ENCODE measurements at places on chromosomes 3 and 15.

DNA sequence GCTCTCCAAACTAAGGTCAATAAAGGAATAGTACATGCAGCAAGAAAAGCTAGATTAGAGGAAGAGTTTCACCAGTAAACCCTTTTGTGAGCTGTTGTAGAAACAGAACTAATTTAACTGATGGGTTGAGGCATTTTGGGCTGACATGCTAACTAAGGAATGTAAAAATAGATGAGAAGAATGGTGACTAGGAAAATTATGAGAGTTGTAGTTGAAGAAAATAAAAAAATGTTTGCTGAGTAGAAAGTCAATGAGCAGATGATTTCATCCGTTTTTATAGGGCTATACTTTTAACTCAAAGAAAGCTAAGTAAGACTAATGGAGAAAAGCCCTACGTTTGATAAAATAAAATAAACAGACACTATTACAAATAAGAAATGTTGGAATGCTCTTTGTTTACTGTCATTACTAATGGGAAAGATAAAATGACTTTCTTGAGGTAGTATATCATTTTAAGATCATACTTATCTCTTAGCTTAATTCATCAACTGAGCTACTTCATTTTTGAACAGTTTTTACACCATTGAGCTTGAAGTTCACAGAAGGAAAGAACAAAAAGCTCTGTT is 209.4 kb upstream of the DPH6 start:
- no peak for DNase-seq

DNA sequence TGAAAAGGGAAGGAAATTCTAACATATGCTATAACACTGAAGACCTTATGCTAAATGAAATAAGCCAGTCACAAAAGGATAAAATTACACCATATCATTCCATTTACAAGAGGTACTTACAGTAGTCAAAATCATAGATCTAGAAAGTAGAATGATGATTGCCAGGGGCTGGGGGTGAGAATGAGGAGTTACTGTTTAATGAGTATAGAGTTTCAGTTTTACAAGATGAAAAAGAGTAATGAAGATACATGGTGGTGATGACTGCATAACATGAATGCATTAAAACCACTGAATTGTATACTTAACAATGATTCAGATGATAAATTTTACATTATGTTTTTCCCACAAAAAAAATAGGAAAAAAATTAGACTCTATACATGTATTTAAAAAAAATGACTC is 152.6 kb downstream of the SCAPER start:
- DNase-seq: no peak

GRCh38 chr3:157317895-157318294 is 118.8 kb upstream of the PTX3 start:
- no peak for DNase-seq

GRCh38 chr3:112459750-112460149 is 39.5 kb downstream of the BTLA start:
- no peak for DNase-seq

DNA sequence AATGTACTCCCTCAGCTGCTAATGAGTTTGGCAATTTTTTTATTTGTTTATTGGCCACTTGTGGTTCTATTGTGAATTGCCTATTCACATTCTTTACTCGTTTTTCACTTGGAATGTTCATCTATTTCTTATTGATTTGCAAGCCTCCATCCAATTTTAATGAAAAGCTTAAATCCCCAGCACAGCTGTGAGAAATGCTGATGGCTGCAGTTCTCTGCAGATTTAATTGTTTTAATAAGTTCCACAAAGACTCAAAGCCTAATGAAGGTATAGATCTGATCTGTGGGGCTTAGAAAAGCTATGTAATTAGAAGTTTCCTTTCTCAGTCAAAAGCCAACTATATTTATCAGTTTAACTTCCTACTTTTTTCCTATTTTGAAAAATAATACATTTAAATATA is 41.5 kb downstream of the LYZL4 start:
- DNase-seq: no peak

- DNase-seq: no peak
Observed at GRCh38 chr3:143360244-143360643, 240.7 kb downstream of the CHST2 start.

- no peak for DNase-seq
Observed at GRCh38 chr15:100683434-100683833, 81.0 kb downstream of the ASB7 start.

GRCh38 chr15:100373942-100374341 is 32.2 kb upstream of the ADAMTS17 start:
- no peak for DNase-seq

DNA sequence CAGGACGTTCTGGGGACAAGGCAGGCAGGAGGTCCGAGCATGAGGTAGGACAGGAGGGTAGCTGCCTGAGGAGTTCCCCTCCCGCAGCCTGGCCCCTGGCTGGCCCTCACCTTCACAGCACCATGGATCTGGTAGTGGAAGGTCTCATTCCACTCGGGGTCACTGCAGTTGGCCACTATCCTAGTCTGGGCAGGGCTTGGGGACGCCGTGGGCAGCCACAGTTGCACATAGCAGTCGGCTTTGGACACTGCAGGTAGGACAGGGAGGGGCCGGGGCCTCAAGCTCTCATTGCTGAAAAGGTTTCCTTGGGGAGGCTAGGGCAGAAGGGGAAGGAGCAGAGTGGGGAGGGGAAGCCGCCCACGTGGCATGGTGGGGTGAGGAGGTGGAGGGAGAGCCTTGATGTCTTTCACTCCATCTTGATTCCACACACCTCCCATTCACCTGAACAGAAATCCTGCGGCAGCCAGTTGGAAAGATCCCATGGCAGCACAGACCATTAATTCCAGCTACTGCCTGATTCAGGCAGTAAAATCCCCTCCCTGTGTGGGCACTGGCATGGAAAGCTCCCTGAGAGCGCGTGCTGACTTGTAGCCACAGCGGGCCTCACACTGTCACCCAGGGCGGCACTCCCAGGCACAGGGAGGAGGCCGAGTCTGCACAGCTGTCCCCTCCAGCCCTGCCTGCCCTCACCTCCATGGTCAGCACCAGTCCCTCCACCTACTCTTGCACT is 2.1 kb downstream of the PLA2G4F start:
- DNase-seq: no peak

DNA sequence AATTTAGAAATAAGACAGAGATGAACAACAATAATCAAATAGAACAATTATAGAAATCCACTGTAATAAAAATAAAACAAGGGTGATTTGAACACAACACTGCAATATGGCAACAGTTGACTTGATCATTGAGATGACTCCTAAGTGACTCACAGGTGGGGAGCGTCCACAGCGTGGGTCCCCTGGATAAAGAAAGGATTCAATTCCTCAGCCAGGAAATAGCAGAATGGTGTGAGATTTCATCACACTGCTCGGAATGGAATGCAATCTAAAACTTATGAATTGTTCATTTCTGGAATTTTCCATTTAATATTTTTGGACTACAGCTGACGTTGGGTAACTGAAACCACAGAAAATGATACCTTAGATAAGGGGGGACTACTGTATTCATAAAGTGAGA is 82.0 kb downstream of the CNTN3 start:
- no peak for DNase-seq

DNA sequence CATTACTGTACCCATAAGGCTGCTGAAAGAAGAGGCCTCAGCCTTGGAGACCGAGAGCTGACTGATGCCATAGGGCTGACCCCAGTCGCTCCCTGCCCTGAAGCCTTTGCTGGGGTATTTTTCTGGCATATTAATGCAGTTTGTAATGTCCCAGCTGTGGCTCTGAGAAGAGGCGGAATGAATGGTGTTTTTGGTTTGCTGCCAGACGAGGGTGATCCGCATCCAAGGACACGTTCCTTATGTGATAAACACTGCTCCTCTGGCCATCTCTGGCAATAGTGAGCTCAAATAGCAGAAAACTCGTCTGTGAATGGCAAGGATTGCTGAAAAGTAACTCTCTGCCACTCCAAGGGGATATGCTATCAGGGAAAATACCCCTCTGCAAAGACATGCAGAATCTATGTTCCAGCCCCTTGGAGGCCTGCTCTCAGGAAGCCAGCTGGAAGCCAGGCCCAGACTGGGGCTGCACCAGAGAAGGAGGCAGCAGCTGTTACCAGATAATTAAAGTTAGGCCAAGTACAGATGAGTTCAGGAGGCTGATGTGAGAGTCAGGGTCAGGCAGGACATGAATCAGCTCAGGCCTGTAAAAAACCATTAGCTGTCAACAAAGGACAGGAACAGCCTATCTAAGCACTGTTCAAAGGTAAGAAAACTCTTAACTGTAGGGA is 28.9 kb upstream of the KLHL6 start:
- DNase-seq: peak; percentile 8

DNA sequence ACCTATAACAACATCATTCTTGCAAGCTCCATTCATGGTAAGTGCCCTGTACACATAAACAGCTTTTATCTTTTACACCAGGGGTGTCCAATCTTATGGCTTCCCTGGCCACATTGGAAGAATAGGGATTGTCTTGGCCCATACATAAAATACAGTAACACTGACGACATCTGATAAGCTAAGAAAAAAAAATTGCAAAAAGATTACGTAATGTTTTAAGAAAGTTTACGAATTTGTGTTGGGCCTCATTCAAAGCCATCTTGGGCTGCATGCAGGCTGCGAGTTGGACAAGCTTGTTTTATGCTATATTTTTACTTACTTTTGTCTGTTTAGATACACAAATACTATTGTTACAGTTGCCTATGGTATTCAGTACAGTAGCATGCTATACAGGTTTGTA is 31.6 kb downstream of the ZNF654 start:
- DNase-seq: no peak

DNA sequence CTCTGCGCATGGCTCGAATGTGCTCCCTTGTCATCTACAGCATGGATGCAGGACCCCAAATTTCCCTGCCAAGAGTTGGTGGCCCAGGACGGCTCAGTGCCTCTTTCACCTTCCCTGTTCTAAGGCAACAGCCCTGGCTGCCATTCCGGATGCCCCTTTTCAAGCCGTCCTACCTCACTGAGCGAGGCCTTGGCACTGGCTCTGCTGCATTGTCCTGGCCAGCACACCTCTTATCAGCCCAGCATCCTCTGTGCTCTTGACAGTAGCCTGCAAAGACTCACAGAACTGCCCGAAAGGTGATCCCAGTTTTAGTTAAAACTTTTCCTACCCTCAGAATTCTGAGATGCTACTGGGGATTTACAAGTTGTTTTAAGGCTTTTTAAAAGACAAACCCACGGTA is 122.0 kb downstream of the MECOM start:
- DNase-seq: no peak

GRCh38 chr3:140438736-140439470 is 239.0 kb upstream of the TRIM42 start:
- DNase-seq: no peak

DNA sequence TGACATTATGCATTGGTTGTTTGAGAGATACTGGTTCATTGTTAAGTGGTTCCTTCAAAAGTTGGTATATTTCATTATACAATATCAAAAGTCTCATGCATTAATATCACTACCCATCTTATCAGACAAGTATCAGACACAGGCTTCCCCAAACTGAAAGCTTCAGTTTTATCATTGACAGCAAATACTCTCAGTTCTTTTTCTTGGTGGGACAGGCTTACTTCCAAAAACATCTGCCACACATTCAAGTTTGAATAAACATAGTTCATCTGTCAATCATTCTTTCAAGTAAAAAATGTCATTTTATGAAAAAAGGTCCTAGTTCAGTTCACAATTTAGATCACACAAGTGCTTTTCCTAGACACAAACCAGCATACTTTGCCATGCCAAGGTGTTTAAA is 280.0 kb upstream of the TRIM42 start:
- no peak for DNase-seq

GRCh38 chr3:112818289-112818688 is 28.4 kb downstream of the CD200R1L start:
- no peak for DNase-seq

GRCh38 chr3:183437666-183438564 is 9.5 kb upstream of the MCF2L2 start:
- DNase-seq: no peak

DNA sequence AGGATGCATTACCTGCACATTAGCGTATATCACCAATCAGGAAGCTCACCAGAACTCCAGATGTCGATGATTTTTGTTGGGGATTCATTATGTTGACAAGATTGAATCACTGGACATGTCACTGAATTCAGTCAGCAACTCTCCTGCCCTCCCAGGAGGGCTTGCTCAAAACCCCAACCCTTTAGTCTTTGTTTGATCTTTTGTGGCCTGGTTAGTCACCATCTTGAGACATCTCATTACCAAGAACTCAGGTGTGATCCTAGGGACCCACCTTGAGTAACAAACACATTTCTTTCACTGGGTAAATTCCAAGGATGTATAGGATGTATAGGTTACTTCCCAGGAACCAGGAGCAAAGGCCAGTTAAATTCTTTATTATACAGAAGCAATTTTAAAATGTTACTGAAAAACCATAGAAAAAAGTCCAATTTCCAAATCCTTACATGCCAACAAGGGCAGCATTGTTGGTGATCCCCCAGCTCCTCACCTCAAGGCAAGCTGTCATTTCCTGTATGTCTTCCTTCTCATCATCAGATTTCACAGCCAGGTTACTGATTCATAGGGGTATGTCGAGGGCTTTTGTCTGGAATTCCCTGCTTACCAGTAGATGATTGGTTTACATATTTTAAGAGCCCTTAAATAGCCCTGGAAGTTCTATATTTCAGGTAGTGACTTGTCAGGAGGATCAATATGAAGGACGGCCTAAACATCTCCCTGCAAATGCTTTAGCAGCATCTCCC is 11.7 kb downstream of the SNRPN start:
- DNase-seq: no peak

DNA sequence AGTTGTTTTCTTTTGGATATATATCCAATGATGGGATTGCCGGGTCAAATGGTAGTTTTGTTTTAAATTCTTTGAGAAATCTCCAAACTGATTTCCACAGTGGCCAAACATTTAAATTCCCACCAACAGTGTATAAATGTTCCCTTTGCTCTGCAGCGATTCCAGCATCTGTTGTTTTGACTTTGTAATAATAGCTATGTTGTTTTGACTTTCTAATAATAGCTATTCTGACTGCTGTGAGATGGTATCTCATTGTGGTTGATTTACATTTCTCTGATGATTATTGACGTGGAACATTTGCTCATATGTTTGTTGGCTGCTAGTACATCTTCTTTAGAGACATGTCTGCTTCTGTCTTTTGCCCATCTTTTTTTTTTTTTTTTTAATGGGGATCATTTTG is 332.2 kb upstream of the GBE1 start:
- DNase-seq: no peak

GRCh38 chr3:55792009-55792408 is 304.9 kb upstream of the WNT5A start:
- no peak for DNase-seq

- DNase-seq: no peak
Observed at GRCh38 chr3:108283006-108283405, 13.3 kb upstream of the HHLA2 start.

DNA sequence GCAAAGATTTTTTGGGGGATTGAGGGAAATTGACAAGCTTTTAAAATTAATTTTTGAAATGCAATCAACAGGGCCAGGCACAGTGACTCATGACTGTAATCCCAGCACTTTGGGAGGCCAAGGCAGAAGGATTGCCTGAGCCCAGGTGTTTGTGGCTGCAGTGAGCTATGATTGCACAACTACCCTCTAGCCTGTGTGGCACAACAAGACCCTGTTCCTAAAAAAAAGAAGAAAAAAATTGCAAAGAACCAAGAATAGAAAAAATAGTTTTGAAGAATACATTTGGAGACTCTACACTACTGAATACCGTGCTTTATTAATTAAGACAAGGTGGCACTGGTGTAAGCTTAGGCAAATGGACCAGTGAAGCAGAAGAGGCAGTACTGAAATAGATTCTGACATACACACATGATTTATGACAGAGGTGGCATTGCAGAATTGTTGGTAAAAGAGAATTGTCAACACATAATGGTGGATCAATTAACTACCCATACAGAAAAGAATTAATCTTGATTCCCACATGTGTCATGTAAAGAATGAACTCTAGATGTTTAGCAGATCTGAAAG is 443.3 kb upstream of the ATP11B start:
- peak; percentile 48 for DNase-seq

- DNase-seq: no peak
Observed at GRCh38 chr3:7788881-7789280, 712.7 kb upstream of the LMCD1 start.

All from SHP77 (cell line).